RWPE1 (cell line): ENCODE measurements at places on chromosomes 5 and 9.

DNA sequence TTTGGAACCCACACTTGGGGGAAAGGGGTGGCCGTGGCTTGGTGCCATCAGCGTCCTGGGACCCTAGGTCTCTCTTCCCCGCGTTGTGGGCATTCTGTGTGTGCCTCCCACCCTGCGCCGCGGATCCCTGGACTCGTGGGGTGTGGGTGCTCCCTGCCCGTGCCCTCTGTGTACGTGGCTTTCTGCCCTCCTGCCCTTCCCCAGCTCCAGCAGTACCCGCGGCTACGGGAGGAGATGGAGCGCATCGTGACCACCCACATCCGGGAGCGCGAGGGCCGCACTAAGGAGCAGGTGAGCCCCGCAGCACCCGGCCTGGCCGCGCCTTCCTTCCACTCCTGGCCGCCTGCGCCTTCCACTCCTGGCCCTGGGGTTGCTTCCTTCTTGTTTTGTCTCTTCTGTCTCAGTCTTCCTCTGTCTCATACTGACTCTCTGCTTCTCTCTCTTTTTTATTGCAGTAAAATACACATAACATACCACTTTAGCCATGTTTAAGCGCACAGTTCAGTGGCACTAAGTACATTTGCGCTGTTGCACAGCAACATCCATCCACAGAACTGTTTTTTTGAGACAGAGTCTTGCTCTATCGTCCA lies 30.7 kb downstream of the DNM1 start:
- DNase-seq, result no peak

DNA sequence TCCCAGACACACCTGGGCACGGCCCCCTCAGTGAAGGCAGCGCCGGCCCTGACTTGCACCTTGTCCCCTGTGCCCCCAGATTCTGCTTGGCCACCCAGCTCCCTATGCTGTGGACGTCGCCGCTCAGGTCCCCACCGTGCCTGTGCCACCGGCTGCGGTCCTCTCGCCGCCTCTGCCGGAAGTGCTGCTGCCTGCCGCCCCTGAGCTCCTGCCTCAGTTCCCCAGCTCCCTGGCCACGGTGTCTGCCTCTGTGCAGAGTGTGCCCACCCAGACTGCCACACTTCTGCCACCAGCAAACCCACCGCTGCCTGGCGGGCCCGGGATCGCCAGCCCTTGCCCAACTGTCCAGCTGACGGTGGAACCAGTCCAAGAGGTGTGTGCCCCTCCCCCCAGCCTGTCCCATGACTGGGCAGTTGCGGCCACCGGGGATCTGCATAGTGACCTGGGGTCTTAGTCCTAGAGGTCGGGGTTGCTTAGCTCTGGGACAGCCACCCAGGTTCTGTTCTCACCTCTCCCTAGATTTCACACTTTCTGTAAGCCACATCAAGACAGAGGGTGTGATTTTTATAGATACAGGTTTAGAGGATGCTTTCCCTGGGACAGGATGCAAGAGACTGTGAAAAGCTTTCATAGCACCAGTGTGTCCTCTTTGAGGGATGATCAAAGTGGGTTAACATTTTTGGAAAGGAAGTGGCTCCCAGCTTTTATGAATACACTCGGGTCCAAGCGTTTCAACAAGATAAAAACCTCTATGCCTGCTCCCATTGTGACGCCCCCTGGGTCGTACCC lies 78.0 kb downstream of the WNK2 start:
- DNase-seq, result no peak

GRCh38 chr9:136312436-136312835 lies 8.5 kb upstream of the CCDC187 start:
- peak; percentile 90 for DNase-seq

GRCh38 chr5:52269859-52270258 lies 517.9 kb upstream of the ITGA1 start:
- no peak for DNase-seq

DNA sequence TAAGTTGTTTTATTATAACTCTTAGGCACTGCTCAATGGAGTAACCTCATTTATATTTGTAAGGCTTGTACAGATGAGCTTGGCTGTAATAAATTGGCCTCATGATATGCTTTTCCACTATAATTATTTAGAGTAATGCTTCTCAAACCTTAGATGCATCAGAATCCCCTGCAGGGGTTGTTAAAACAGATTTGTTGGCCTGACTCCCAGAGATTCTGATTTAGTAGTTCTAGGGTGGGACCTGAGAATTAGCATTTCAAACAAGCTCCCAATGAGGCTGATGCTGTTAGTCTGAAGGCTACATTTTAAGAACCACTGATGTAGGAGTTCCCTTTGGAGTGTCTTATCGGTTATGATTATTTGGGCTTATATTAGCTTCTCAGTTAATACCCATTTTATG lies 38.2 kb upstream of the ARSB start:
- no peak for DNase-seq

GRCh38 chr9:132646726-132647125 lies 23.1 kb downstream of the DDX31 start:
- no peak for DNase-seq

DNA sequence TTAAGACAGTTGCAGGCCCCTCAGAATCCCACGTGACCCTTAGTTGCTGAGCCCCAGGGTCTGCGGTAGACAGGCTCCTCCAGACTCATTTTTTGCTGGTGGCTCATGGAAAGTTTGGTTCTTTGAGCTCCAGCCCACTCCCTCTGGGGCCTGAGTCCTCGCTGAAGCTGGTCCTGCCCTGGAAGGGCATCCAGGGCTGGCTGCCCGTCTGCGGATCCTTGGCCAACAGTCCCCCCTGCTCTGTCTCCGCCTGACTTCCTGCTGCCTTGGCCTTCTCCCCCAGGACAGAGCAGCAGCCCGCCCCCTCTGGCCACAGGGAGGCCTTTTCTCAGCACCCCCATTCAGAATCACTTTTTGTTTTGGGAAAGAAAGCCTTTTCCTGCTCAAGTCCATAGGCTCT lies 24.4 kb downstream of the SLC6A7 start:
- DNase-seq, result no peak
